Cerebellar nuclear complex (tissue), 1 donor: ENCODE measurements at places on chromosomes 7 and 10.

DNA sequence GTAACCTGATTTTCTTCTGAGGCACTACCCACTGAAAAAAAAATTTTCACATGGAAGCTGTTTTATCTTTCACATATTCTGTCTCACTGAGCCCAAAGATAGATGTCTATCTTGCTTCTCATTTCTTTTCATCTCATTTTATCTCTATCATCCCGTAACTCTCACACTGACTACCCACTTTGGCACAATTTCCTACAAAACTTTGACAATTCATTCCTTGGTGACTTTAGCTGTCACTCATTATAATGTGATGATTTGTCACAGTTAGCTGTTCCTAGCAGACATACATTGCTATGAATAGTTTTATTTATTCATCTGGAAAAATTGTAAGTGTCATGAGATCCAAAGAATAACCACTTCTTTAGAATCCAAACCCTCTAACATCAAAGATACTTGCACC is 589.9 kb upstream of the TEX47 start:
- no peak for DNase-seq

GRCh38 chr10:63765126-63765525 is 243.9 kb downstream of the REEP3 start:
- no peak for DNase-seq

GRCh38 chr10:99834410-99834809 is 52.0 kb downstream of the ABCC2 start:
- no peak for DNase-seq

DNA sequence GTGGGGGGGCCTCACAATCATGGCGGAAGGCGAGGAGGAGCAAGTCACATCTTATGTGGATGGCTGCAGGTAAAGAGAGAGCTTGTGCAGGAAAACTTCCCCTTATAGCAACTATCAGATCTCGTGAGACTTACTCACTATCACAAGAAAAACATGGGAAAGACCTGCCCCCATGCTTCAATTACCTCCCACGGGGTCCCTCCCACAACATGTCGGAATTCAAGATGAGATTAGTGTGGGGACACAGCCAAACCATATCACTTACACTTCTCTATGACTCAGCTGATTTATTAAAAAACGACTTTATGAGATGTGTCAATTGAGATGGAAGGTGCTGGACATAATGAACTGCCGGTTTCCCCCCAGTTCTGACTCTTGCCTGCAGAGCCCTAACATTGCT is 23.8 kb upstream of the CHN2 start:
- DNase-seq, result no peak

- DNase-seq, result no peak
Measured at GRCh38 chr7:43590862-43591557, 8.1 kb downstream of the STK17A start.

GRCh38 chr7:30436518-30436917 is 42.1 kb downstream of the NOD1 start:
- no peak for DNase-seq

- DNase-seq, result no peak
Measured at GRCh38 chr7:2471396-2471795, 4.8 kb downstream of the GRIFIN start.

GRCh38 chr7:100785878-100786277 is 41.4 kb downstream of the EPHB4 start:
- no peak for DNase-seq

DNA sequence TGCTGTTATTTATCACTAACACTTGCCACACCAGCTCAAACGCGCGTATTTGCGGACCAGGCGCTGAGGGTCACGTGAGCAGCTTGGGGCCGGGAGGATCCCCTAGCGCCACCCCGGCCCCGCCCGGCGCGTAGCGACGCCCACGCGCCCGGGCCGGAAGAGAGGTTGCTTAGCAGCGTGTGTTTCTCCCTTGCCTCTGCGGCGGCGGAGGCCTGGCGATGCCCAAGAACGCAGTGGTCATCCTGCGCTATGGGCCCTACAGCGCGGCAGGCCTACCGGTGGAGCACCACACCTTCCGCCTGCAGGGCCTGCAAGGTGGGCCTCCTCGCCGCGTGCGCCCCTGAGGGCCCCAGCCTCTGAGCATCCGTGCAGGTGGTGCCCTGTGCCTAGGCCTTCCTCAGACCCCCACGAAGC is at the start of gene C10orf53:
Gene C10orf53 (plus strand): TSS at position 172 of the 414 bp plus-strand sequence. CDS start 47 bp downstream, at position 219.
- DNase-seq, result no peak

- no peak for DNase-seq
Measured at GRCh38 chr10:125605167-125605566, 77.8 kb downstream of the TEX36 start.

DNA sequence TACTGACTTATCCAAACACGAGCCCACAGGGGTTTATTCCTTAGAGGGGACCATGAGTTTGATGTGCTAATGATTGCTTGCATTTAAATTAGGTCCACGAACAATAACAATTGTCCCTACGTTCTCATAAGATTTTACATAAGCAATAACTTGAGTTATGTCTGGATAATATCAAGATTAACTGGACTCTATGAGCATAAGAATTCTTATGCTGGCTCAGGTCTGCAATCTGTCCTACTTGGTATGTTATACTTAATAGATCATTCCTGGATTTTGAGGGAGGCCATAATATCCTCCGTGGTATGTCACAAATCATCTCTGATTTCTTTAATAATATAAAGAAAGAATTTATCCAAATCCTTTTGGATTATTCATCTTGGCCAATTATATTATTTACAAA is 552.3 kb downstream of the KCNMA1 start:
- no peak for DNase-seq

GRCh38 chr10:125343118-125343925 is 183.0 kb upstream of the CTBP2 start:
- no peak for DNase-seq
